ENCODE measurements at places on chromosomes 3 and 15.

DNA sequence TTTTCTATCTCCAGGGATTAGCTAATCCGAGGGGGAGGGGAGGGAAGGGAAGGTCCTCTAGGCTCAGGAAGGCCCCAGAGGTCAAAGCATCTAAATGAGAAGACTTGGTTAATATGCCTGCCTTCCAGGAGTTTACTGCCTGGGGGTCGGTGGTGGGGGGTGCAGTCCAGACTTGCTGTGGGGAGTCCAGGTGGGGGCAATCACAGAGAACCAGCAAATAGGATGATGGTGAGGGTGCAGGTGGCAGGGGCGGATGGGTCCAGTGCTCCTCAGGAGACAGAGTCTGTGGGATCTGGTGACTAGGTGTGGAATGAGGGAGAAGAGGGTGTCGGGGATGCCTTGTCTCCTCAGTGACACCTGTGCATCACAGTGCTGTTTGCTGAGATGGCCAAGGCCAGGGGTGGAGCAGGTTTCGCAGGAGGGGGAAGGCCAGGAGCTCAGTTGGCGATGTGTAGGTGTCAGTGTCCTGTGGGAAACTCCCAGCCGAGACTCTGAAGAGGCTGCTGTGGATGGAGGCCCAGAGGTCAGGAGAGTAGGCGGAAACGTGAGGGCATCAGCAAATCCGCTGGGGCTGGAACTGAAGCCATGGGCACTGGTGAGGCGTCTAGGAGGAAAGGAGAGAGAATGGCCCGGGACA is 8.1 kb downstream of the CFAP100 start:
- no peaks in the 10 kb centered on the region for H3K4me1 ChIP-seq
- no peak overlapping the region for H3K4me3 ChIP-seq
- H3K36me3 ChIP-seq = no peaks in the 10 kb centered on the region
- peaks cover 42% of the 10 kb centered on the region for H3K27me3 ChIP-seq
- H3K27ac ChIP-seq = no peak overlapping the region
- no peak for DNase-seq

DNA sequence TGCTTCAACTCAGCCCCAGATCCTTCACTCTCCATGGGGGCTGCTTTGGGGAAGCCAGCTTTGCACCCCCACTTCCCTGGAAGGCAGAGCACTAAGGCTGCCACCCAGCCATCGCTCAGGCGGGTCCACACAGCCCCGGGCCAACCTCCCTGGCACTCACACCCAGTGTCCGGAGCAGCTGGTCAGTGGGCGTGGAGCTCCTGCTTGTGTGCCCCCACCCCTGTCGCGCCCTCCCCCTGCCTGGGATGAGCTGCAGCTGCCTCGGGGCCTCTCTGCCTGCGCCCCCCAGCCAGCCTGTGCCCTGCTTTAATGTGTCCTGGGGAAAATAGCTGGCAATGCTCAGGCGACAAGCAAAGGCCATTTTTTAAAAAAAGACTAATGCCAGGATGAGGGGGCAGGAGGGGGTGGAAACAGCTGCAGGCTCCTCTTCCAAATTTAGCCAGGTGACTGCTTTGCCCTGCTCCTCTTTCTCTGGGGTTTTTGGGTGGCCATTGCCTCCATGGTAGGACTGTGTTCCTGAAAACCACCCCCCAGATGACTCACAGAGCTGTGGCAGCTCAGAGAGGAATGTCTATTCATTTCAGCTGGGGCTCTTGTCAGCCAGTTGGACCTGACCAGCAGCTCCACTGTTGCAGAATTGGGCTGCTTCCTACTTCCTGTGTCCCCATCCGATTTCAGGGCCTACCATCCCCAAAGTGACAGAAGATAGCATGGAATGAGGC is 65.0 kb downstream of the CEMIP start:
- no peak overlapping the region for H3K4me3 ChIP-seq
- H3K4me1 ChIP-seq = no peaks in the 10 kb centered on the region
- no peaks in the 10 kb centered on the region for H3K36me3 ChIP-seq
- no peak for DNase-seq

DNA sequence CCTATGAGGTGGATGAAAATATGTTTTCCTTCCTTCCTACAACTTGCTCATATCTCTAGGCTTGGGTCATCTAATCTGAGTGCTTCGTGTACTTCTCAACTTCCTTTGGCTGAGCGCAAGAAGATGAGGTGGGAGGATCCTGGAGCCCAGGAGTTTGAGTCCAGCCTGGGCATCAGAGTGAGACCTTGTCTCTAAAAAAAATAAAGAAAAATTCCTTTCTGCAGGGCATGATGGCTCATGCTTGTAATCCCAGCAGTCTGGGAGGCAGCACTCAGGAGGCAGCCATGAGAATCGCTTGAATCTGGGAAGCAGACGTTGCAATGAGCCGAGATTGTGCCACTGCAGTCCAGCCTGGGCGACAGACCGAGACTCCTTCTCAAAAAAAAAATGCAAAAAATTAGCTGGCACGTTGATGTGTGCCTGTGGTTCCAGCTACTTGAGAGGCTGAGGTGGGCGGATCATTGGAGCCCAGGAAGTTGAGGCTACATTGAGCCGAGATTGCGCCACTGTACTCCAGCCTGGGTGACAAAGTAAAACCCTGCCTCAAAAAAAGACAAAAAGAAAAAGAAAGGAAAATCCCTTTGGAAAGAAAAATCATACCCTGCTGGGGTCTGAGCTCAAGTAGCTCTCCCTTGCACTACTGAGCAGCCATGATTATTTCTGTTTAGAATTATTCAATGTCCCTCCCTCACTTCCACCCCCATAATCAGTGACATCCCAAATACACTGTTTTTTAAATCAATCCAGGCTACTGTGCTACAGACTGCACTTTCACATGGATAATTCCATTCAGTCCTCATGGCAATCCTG is 28.0 kb upstream of the RAB11A start:
- H3K4me3 ChIP-seq = peak overlapping the region; percentile 19
- H3K27ac ChIP-seq = peak overlapping the region; percentile 14
- H3K36me3 ChIP-seq = no peaks in the 10 kb centered on the region
- H3K27me3 ChIP-seq = no peaks in the 10 kb centered on the region
- H3K4me1 ChIP-seq = peaks cover 8% of the 10 kb centered on the region

DNA sequence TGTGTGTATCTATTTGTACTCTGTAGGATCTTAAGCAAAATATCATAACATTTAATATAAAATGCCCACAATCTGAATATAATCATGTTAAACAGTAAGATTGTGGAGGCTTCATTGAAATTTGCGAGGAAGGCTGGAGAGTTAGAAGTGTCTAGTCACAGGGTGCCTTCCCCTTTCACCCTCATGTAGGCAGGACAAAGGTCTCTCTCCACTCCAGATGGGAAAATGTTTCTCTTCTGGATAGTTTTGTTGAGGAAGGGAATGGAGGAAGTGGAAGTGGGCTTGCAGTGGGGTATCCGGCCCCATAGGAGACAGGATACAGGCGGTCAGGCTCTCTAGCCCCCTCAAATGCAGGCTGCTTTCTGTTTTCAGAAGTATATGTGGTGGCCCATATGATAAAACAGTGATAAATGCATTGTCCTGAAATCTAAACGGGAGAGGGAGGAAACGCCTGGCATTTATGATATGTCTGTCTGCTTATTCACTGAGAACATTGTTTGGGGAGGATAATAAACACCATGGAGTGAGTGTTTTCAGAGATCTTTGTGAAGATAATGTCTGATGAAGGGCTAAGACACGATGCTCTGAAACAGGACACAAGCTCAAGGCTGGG is 13.3 kb upstream of the MYZAP start:
- H3K36me3 ChIP-seq = no peaks in the 10 kb centered on the region
- no peak for DNase-seq
- no peak overlapping the region for H3K4me3 ChIP-seq
- H3K27me3 ChIP-seq = no peaks in the 10 kb centered on the region
- H3K27ac ChIP-seq = no peak overlapping the region

GRCh38 chr3:181868576-181869082 is 156.9 kb downstream of the SOX2 start:
- H3K4me3 ChIP-seq = no peak overlapping the region
- H3K27ac ChIP-seq = no peak overlapping the region
- no peaks in the 10 kb centered on the region for H3K4me1 ChIP-seq
- no peaks in the 10 kb centered on the region for H3K27me3 ChIP-seq
- no peaks in the 10 kb centered on the region for H3K36me3 ChIP-seq

- no peaks in the 10 kb centered on the region for H3K4me1 ChIP-seq
- H3K27me3 ChIP-seq = no peaks in the 10 kb centered on the region
- DNase-seq = no peak
- H3K27ac ChIP-seq = no peak overlapping the region
- H3K4me3 ChIP-seq = no peak overlapping the region
Observed at GRCh38 chr3:126308394-126309125, 48.6 kb downstream of the KLF15 start.

GRCh38 chr15:79132770-79133169 is 42.2 kb upstream of the RASGRF1 start:
- DNase-seq = no peak
- H3K36me3 ChIP-seq = no peaks in the 10 kb centered on the region
- H3K27ac ChIP-seq = no peak overlapping the region
- peaks cover 83% of the 10 kb centered on the region for H3K27me3 ChIP-seq

DNA sequence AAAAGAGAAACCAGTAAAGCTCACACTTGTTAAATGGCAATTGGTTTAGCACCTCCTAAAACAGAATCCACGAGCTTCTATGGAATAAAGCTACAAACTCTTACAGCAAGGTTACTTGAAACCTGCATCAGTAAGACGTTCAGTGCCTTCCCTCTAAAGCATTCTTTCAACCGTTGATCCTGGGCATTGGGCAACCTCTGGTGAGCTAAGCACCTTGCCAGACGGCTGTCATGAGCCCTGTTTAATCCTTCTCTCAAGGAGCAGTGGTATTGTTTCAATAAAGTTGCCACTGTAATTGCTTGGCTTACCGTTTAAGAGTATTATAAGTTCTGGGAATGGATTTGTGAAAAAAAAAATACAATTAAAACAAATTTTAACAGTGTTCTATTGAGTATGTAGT is 75.0 kb downstream of the COL8A1 start:
- H3K27me3 ChIP-seq = no peaks in the 10 kb centered on the region
- DNase-seq = no peak
- no peak overlapping the region for H3K4me3 ChIP-seq
- H3K4me1 ChIP-seq = peaks cover 5% of the 10 kb centered on the region
- H3K36me3 ChIP-seq = no peaks in the 10 kb centered on the region

DNA sequence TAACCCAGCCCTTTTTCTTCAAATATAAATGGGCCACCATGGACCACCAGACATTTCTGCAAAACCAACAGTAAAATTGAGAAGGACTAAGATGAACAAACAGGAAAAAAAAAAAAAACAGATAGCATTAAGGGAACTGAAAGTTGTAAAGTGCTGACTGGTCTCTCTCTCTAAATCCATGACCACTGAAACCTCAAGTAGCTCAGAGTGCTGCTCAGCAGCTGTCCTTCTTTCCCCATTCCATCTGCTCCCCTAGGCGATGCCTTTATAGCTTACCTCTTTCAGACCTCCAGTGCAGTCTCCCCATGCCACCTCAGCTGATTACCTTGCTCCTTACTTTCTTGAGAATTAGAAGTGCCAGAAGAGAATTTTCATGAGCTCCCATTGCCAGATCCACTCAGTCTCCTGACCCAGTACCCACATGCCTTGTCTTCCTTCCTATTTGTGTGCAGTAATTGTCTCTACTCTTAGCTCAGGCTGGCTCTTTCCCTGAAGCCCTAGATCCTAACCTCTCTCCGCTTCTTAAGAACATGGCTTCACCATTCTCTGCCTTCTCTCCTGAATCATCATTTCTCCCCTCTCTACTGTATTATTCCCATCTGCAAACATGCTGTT is 23.9 kb upstream of the XIRP1 start:
- no peak overlapping the region for H3K4me3 ChIP-seq
- no peak overlapping the region for H3K27ac ChIP-seq

DNA sequence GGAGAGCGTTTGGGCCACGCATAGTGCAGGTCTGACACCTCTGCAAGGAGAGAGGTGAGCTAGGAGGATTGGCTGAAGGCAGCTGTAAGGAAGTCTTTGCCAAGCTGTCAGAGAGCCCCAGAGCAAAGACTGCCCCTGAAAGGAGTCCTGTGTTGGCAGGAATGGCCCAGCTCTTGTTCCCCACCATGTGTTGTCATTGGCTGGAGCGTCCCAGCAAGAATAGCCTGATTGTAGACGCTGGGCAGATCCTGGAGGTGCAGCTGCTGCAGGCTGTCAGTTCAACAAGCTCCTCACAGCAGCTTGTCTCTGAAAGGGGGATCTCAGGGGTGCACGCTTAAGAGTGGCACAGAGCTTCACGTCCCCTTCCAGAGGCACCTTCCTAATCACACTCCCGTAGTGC is 237.6 kb downstream of the FEZF2 start:
- H3K4me1 ChIP-seq = peaks cover 35% of the 10 kb centered on the region
- no peak overlapping the region for H3K27ac ChIP-seq
- H3K27me3 ChIP-seq = no peaks in the 10 kb centered on the region
- no peaks in the 10 kb centered on the region for H3K36me3 ChIP-seq

DNA sequence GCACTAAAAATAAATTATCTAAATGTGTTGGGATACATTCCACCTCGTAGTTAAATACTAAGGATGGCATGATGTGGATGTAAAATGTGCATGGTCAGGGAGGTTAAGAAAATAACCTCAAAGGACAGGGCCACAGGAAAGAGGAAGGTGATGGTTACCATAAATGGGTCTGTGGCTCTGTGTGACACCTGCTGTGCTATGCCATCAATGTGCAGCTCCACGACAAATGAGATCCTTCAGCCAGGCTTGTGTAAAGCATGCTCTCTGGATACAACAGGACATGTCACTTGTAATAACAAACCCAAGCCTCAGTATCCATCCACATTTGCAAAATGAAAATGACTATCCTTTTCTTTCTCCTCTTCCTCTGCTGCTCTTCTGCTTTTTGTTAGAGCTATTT is 456.7 kb upstream of the RASGRP1 start:
- peaks cover 5% of the 10 kb centered on the region for H3K4me1 ChIP-seq
- no peak overlapping the region for H3K4me3 ChIP-seq
- H3K27ac ChIP-seq = no peak overlapping the region
- no peaks in the 10 kb centered on the region for H3K36me3 ChIP-seq
- H3K27me3 ChIP-seq = no peaks in the 10 kb centered on the region

DNA sequence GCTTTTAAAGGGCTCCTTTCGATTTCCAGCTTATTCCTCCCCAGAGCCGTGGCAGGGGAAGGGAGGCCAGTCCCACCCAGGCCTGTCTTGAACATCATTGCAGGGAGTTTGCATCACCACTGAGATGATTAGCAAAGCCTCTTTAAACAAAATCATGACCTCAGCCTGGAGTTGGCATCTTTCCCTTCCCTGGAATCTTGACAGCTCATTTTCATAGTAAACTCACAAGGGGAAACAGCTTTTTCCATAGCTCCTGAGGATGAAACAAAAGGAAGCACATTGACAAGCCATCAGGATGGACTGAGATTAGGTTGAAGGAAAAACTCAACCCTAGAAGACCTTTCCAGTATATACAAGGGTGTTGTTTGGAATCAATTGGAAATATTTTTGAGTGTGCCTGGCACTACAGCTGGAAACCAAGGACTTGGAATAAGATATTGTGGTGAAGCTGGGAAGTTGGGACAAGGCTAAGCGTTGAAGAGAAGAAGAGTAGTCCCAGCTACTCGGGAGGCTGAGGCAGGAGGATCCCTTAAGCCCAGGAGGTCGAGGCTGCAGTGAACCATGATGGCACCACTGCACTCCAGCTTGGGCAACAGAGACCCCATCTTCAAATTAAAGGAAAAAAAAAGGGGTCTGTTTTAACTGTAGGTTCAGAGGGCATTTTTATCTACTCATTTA is 3.1 kb upstream of the LARP6 start:
- H3K36me3 ChIP-seq = no peaks in the 10 kb centered on the region
- H3K4me3 ChIP-seq = peak overlapping the region; percentile 19
- no peaks in the 10 kb centered on the region for H3K27me3 ChIP-seq
- peaks cover 60% of the 10 kb centered on the region for H3K4me1 ChIP-seq
